ENCODE measurements at places on chromosomes 6 and 20. TPM values are rescaled to one million over a fixed set of nuclear protein-coding genes. Genes with fewer than 3 reads are reported as not detected.

DNA sequence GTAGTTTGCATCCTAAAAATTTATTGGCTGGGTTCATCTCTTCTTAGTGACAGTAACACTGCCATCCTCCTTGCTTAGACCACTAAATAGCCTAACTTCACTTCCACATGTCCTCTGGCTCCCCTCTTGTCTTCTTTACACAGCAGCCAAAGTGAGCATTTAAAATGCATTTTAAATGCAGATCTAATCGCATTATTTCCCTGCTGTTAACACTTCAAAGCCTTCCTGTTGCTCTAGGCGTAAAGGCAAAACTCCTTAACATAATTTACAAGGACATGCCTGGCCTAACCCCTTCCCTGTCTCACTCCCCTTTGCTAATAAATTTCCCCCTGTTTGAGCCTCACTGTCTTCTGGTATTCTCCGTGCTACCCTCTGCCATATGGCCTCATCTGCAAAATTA lies 26.5 kb downstream of the NKAIN2 start:
- DNase-seq = no peak

- DNase-seq = no peak
Measured at GRCh38 chr6:17904491-17905120, 82.8 kb downstream of the KIF13A start.

GRCh38 chr6:49329186-49329585 lies 133.9 kb downstream of the MMUT start:
- DNase-seq = no peak

Gene PRSS16
- not detected for total RNA-seq

GRCh38 chr20:4555188-4555890 lies 166.4 kb upstream of the PRND start:
- DNase-seq = no peak

GRCh38 chr6:25620391-25620790 lies 31.6 kb upstream of the SCGN start:
- DNase-seq = no peak

Gene PSORS1C2
- total RNA-seq = not detected

DNA sequence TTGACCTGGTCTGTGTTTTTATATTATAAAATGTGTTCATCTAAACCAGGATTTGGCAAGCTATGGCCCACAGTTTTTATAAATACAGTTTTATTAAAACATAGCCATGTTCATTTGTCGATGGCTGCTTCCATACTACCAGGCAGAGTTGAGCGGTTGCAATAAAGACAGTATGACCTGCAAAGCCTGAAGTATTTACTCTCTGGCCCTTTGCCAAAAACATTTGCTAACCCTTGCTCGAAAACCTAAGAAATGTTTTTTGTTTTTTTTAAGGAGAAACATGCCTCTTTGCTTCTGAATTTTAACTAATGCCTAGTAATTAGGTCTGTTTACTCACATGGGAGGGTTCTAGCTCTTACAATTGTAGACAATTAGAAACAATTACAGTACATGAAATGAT lies 67.4 kb upstream of the SMIM28 start:
- no peak for DNase-seq

Gene MAP1LC3A
- 83.9 TPM for total RNA-seq
